GM23338 (cell line): ENCODE measurements at places on chromosomes 5 and 9.
A peak's percentile ranks its signal among the peaks of the same experiment; 100 is the strongest.

DNA sequence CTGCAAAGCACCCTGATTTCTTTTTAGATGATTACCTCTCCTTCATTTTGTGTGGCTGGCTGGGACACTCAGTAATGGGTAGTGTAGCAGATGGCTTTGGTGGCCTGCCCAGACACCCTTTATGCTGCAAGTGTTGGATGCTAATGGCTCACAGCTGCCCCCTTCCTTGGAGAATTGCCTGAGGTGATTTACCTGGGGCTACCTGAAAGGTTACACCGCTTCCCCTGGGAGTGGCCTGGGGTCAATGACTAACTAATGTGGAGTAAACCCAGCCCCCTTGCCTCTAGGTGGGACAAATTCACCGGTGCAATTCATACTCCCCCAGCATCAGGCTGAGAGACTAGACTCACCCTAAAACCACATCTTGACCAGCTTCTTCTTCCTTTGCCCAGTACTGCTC lies 23.5 kb upstream of the HAND1 start:
- peak; percentile 54 for DNase-seq

DNA sequence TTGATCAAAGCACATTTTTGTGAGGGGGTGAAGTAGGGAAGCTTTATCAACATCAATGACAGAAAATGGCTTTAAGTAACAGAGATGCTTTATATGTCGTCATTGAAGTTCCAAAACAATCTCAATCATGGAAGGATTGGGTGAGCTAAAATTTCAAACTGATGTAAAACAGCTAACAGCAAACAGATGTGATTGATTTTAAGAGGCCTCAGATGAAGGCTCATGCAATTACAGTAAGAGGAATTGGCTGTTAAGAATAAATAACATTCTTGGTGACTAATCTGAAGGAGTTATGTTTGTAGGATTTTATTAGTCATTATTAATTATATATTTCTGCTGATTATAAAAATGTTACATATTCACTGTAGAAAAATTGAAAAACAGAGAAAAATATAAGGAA lies 63.5 kb upstream of the PUM3 start:
- DNase-seq = no peak

- DNase-seq = peak; percentile 7
Observed at GRCh38 chr5:160009591-160009989, 651 bp downstream of the TTC1 start.

DNA sequence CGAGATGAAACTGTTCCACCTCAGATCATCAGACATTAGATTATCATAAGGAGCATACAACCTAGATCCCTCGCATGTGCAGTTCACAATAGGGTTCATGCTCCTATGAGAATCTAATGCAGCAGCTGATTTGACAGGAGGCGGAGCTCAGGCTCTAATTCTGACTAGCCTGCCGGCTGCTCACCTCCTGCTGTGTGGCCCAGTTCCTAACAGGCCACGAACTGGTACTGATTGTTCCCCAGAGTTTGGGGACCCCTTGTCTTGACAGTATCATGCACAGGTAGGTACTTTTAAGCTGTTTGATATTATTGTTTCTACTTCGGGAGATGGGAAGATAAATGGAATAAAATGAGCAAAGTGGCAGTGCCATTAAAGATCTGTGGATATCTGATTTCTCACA lies 66.9 kb downstream of the ZCCHC7 start:
- no peak for DNase-seq

DNA sequence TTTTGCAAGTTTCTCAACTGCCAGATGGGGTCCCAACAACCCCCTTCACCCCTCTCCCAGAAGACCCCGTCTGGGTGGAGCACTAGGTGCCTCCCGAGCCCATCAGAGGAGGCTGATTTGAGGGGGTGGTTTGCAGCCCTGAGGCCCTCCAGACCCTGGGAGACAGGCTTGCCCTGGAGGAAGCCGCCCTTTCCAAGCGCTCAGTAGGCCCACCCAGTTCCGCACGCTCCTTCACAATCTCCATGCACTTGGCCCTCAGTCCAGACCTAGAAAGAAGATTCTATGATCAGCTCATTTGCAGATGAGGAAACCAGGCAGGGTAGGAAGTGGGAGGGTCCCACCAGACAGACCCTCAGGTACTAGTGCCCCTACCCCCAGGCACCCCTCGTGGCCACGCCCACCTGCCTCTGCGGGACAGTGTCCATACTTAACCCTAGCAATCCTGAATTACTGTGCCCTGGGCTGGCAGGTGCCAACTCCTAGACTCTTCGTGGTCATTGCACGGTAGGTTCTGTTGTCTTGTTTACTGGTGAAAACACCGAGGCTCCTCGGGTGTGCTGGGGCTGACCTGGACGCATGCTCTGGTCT lies 22.3 kb downstream of the OR2V1 start:
- no peak for DNase-seq
